Fibroblast of the aortic adventitia (primary cell): ENCODE measurements at places on chromosomes 16 and 17. TPM values are rescaled to one million over a fixed set of nuclear protein-coding genes. Genes with fewer than 3 reads are reported as not detected.

Gene PTGES3L
- total RNA-seq, result 0.18 and 0.65 TPM in 2 replicates

Gene MEIOC
- 0.18 TPM in 1 of 2 replicates, not detected in the other for total RNA-seq

Gene ACE
- 16.9 and 24.3 TPM in 2 replicates for total RNA-seq

Gene JPT2
- 8.9 and 45.9 TPM in 2 replicates for total RNA-seq

Gene FAM20A
- total RNA-seq, result 10.5 and 37.0 TPM in 2 replicates

Gene SGCA
- total RNA-seq, result 0.65 and 0.90 TPM in 2 replicates

Gene TMEM238L
- total RNA-seq, result not detected in 2 replicates

Gene NPIPB9
- total RNA-seq, result 5.0 TPM in 1 of 2 replicates, not detected in the other

Gene STX1B
- 2.1 and 2.3 TPM in 2 replicates for total RNA-seq

Gene PMFBP1
- 0.09 and 0.33 TPM in 2 replicates for total RNA-seq

Gene IQCK
- total RNA-seq, result 3.1 and 22.3 TPM in 2 replicates

Gene CASKIN1
- total RNA-seq, result 0.18 TPM in 1 of 2 replicates, not detected in the other

DNA sequence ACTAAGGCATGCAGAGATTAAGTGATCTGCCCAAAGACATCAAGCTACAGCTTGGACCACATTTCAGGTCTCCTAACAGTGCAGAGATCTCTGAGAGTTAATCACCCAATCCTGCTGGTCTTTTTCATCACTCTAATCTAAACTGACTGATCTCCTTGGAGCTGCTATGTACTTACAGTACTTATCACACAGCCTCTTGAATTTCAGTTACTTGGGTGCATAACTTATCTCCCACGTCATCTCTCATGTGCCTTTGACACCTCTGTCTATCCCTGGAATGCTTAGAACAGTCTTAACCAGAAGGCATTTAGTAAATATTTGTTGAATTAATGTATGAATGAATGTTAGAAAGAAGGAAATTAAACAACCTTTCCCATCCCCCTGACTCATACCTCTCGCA is 139.0 kb downstream of the SNX11 start:
- DNase-seq, result no peak

- DNase-seq, result no peak
Measured at GRCh38 chr16:55515111-55515510, 6.2 kb downstream of the LPCAT2 start.

- peak; percentile 89 for DNase-seq
Measured at GRCh38 chr16:84810518-84811273, 9.1 kb upstream of the CRISPLD2 start.

DNA sequence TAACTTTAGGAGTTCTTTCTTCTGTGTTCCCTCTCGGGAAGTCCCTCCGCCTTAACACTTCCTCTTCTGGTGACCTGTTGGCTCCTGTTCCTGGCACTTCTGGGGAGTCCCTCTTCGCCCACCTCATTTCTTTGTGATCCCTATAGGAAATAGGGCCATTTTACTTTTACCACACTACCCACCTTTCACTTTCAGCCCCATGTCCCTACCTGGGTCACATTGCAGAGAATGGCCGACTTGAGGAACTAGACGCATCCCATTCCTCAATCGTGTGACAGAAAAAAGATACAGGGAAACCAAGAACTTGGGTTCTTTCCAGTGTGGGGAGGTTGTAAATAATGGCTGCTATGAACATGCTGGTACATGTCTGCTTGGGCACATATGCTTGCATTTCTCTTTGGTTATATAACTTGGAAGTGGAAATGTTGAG is 6.6 kb downstream of the IL21R start:
- DNase-seq, result no peak

- no peak for DNase-seq
Measured at GRCh38 chr17:5986644-5987043, 83.5 kb upstream of the WSCD1 start.

GRCh38 chr16:86722970-86723369 is 144.6 kb downstream of the FOXL1 start:
- peak; percentile 90 for DNase-seq

GRCh38 chr17:81091154-81091553 is 56.2 kb downstream of the BAIAP2 start:
- no peak for DNase-seq

DNA sequence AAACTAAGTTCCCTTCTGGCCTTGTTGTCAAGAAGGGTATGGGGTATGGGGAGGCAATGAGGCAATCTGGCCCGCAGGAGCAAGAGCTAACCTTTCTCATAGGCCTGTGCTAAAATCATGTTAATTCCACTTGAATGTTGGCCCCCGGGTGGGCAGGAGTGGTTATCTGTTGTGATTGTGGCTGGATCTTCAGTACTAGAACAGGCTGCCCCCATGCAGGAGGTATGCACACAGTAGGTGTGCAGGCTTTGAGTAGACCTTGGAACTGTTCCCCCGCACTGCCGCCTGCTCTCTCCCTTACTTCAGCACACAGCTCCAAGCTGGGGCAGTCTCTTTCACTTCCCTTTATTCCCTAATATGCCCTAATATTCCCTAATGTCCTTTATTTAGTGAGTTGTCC is 52.4 kb upstream of the TANGO6 start:
- DNase-seq, result no peak

GRCh38 chr16:27599606-27600005 is 49.7 kb downstream of the KATNIP start:
- no peak for DNase-seq

DNA sequence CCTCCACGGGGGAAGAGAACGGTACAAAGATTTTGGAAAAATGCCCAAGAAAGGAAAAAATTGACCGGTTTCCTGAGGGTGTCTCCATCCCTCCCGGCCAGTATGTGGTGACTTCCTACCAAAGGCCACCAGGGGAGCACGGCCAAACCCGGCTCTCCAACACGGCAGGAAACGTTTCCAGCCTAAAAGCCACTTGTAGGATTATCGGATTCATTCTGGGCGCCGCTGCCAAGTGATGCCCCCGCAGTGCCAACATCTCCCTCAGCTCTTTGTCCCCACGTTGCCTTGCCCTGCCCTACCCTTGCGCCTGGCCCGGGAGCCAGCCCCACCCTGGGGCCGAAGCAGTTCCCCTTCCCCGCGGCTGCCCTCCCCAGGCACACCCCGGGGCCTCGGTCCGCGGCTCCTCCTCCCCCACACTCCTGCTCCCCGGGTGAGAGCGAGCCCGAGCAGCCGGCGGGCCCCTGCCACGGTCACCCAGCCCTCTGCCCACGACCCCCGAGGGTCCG is 688 bp downstream of the CRK start:
- DNase-seq, result peak; percentile 68

DNA sequence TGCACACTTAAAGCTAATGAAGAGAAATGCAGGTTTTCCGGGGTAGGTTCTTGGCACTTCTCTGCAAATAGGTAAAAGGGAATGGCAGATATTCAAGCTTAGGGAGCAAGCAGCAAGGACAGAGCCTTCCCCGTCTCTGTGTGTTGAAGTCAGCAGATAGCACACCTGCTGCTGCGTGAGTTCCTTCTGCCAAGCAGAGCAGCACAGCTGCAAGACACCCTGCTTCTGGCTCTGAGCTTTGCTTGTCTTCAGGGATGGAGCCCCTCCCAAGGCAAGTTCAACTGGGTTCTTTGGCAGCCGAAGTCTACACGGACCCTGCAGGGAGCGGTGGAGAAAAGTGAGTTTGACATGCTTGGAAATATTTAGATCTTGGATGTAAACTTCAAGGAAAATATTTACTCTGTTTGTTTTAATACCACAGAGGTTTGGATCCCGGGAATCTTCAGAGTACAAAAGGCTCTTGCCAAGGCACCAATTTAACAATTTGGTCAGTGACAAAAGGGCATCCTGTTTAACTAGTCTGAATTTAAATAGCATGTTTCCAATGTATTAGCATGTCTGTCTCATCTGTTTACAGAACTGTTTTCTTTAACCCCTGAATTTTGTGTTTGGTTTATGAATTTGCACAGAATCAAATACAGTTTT is 113.4 kb upstream of the KCNJ16 start:
- DNase-seq, result peak; percentile 11

- no peak for DNase-seq
Measured at GRCh38 chr16:27476240-27476639, 73.5 kb downstream of the GTF3C1 start.

DNA sequence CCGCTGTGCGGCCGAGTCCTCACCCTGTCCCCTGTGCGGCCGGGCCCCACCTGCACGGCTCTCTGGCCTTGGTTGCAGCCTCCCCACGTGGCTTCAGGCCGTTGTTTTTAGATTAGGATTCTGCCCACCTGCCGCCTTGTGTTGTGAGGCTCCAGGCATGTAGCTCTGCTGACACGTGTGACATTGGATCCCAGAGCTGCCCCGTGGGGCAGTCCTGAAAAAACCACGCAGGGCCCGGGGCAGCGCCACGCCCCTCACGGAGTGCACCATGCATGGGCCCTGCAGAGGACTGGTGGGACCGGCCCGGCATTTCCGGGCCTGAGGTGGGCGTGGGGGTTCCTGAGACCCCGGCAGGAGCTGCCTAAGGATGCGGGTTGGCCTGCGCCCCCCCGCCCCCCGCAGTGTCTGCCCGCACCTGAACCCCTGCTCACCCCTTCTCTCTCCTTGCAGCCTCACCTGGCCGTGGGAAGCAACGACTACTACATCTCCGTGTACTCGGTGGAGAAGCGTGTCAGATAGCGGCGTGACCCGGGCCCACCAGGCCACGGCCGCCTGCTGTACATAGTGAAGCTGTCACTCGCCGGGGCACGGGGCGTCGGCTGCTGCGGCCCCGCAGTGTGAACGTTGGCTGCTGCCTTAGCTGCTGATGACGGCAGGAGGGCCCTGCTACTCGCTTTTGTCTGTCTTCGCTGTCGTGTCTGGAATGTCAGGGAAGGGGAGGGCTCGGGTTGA is 27.7 kb upstream of the CHMP6 start:
- DNase-seq, result no peak

DNA sequence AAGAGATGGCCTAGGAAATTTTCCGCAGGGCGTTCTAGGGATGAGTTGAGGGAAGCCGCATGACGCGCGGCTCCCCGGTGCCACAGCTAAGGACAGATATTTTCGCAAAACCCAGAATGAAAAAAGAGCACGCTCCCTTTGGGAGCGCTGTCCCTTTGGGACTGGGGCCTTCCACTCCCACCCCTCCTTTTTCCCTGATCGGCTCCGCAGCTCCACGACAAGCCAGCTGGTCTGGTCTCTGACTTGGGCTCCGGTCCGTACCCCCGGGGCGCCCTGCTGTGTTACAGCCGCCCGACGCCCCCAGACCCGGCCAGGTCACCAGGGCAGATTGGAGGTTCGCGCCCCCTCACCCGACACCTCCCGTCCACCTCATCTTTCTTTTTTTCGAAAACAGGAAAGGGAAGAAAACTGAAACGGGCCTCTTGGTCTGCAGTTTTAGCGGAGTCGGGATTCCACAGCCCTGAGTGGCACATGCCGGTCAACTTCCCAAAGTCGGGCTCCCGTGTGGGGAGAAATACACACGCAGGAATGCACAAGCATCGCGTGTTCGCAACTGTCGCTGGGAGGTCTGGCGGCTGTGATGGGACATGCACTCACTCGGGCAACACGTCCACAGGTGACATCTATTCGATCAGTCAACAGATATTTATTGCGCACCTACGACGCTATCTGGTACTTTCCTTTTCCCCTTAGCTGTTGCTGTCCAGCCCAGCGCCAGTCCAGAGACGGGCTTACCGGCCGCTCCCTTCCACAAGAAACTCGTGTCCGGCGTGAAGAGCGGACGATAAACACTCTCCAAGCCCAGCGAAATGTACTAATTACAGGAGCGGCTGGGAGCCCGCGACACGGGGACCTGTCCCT is 3.9 kb upstream of the SOX9 start:
- DNase-seq, result no peak

DNA sequence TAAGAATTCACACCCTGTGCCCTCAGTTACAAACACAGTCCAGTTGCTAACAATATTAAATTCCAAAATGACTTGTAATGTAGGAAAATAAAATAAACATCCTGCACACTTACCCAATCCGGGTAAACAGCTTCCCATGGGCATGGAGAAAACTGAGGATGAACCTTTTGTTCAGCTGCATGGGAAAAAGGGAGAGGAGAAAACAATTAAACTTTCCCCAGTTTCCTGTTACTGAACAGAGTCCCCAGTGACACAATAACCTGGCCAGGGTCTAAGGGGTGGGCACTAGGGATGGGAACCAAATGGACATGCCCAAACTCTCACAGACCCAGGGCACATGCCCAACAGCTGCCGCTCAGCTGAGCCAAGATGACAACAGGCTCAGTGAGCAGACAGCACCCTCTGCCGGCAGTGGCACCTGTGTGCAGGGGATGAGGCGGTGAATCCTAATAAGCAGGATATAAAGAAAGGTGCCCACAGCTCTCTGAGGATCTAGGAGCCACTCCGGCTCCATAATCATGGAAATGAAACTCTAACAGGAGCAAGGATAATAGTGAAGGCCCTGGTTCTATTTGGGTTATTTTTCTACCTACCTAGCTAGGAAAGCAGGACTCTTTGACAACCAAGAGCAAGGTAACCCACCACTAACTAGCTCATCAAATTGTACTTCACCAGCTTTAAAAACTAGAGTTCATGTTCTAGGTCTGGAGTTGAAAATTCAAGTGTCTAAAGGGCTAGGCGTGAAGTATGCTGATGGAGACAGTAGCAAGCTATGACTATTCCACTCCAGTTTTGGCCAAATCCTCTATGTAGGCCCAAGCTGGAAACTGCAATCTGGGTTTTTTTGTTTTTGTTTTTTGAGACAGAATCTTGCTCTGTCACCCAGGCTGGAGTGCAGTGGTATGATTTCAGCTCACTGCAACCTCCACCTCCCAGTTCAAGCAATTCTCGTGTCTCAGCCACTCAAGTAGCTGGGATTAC is 58.8 kb downstream of the SMG6 start:
- DNase-seq, result peak; percentile 94

GRCh38 chr16:57044931-57045693 is 47.3 kb upstream of the CPNE2 start:
- DNase-seq, result no peak
